ENCODE measurements at places on chromosomes 7 and 10. TPM values are rescaled to one million over a fixed set of nuclear protein-coding genes. Genes with fewer than 3 reads are reported as not detected.
A peak's percentile ranks its signal among the peaks of the same experiment; 100 is the strongest.

The GBX1 gene
- not detected for total RNA-seq

The TMEM213 gene
- 0.24 TPM for total RNA-seq

GRCh38 chr7:140391634-140392033 is 6.7 kb downstream of the SLC37A3 start:
- no peak overlapping the region for H3K27ac ChIP-seq
- no peak for DNase-seq
- no peaks in the 10 kb centered on the region for H3K27me3 ChIP-seq
- no peaks in the 10 kb centered on the region for H3K36me3 ChIP-seq
- peaks cover 3% of the 10 kb centered on the region for H3K4me1 ChIP-seq

GRCh38 chr7:101084865-101085161 is 468 bp upstream of the TRIM56 start:
- H3K4me1 ChIP-seq: no peaks in the 10 kb centered on the region
- H3K27ac ChIP-seq: peak overlapping the region; percentile 83
- DNase-seq: no peak
- peak overlapping the region; percentile 68 for H3K4me3 ChIP-seq
- H3K27me3 ChIP-seq: no peaks in the 10 kb centered on the region

DNA sequence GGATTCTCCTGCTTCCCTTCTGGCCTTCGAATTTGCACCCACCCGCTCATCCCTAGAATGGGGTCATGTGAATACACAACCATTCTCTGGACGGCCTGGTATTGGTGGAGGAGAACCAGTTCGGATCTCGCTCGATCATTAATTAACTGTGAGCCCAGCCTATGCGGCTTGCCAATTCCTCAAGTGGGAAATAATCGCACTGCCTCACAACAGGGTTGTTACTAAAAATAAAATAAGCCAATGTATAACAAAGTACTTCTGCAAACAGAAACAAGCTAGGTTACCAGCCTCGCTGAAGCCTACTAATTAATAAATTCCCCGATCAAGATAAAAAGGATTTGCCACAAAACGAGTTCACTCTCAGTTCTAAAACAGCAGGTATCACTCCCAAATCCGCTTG is 16.2 kb downstream of the CTBP2 start:
- H3K27ac ChIP-seq: peak overlapping the region; percentile 33
- no peaks in the 10 kb centered on the region for H3K27me3 ChIP-seq
- H3K36me3 ChIP-seq: no peaks in the 10 kb centered on the region
- H3K4me1 ChIP-seq: peaks cover 55% of the 10 kb centered on the region

DNA sequence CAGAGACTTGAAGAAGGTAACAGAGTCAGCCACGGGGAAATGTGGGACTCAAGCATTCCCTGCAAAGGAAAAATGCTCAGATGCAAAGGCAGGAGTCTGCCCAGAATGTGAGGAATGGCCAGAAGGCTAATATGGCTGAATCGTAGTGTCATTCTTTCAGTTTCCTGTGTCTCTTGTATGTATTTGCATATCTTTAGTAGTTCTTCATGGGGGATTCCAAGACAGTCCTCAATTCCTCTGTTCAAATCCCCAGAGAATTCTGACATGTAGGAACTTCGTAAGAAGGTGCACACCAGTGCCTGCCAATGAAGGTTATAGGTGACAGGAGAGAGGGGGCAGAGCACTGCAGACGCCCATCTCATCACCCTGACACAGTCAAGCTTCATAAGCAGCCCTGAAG is 154.4 kb downstream of the CACNB2 start:
- no peaks in the 10 kb centered on the region for H3K4me1 ChIP-seq
- DNase-seq: no peak
- H3K36me3 ChIP-seq: no peaks in the 10 kb centered on the region
- no peak overlapping the region for H3K4me3 ChIP-seq

DNA sequence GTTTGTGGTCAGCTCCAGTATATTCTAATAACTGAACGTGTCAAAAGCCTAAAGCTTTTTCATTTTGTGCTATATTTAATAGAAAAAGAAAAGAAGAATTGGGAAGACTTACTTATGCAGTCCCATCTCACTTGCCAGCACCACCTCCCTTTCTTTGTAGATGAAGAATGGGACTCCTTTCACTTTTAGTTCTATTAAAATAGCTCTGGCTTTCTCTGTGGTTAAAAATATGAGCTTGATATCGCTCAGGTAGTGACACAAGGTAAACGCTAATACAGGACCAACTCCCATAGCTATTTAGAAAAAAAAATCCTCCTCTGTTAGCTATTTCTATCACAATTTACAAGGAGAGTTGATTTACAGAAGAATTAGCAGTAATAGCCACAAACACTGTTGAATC is 176.8 kb downstream of the PDE1C start:
- no peak overlapping the region for H3K4me3 ChIP-seq
- H3K27ac ChIP-seq: no peak overlapping the region
- H3K27me3 ChIP-seq: no peaks in the 10 kb centered on the region
- H3K4me1 ChIP-seq: no peaks in the 10 kb centered on the region
- no peaks in the 10 kb centered on the region for H3K36me3 ChIP-seq

GRCh38 chr7:130940326-130940725 is 206.3 kb upstream of the KLF14 start:
- H3K27me3 ChIP-seq: no peaks in the 10 kb centered on the region
- no peak for DNase-seq
- no peaks in the 10 kb centered on the region for H3K36me3 ChIP-seq
- no peak overlapping the region for H3K4me3 ChIP-seq

GRCh38 chr10:1420661-1421362 is 316.5 kb downstream of the ADARB2 start:
- H3K27ac ChIP-seq: no peak overlapping the region
- H3K4me1 ChIP-seq: peaks cover 18% of the 10 kb centered on the region
- H3K27me3 ChIP-seq: no peaks in the 10 kb centered on the region
- peak; percentile 85 for DNase-seq

DNA sequence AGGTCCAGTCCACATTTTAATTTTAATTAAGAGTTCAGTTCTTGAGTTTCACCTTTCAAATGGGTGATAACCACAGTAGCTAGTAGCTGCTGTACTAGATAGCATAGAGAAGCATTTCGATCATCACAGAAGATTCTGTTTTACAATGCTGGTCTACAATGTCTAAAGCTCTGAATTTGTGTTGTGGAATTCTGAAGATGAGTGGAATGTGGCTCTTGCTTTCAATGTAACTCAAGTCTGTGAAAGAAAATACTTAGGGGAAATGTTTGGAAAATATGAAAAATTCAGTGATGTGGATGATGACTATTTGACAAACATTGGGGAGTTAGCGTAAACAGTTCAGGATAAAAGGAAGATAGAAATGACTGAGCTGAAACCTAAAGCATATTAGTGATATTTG is 139.4 kb downstream of the GNAT3 start:
- no peak overlapping the region for H3K27ac ChIP-seq
- no peak for DNase-seq
- H3K36me3 ChIP-seq: no peaks in the 10 kb centered on the region
- H3K4me3 ChIP-seq: no peak overlapping the region

GRCh38 chr10:3748484-3748883 is 36.5 kb downstream of the KLF6 start:
- no peaks in the 10 kb centered on the region for H3K36me3 ChIP-seq
- DNase-seq: no peak
- no peak overlapping the region for H3K27ac ChIP-seq
- H3K4me1 ChIP-seq: peaks cover 17% of the 10 kb centered on the region
- H3K27me3 ChIP-seq: no peaks in the 10 kb centered on the region

GRCh38 chr10:123147635-123148413 is at the start of gene HMX2:
Gene HMX2 (plus strand): TSS chr10:123148136. CDS start chr10:123148379, 243 bp downstream.
- peaks cover 59% of the 10 kb centered on the region for H3K27me3 ChIP-seq
- H3K4me1 ChIP-seq: peaks cover 5% of the 10 kb centered on the region
- no peak within 1 kb of the TSS for H3K27ac ChIP-seq

DNA sequence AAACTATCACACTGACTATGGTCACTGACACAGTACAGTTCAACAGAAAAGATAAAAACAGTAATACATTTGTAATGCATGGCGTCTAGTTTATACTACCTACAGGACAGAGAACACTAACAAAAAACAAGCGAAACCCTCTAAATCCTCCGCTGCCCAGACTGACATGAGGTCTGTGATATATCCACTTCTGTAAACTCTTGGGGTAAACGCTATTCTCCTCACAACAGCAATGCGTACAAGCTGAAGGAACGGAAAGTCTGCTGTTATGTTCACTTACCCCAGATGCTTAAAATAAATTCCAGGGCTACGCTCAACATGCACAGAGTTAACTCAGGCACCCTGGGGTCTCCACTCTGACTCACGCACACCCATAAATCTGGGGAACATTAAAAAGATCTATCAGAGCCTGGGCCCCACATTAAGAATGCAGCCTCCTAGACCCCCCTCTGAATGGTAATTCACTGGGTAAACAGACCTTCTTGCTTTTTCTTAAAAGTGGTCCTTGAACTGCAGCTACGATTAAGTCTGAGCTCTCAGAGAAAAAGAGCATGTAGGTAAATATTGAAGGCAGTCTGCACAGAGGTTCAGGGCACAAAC is 105.6 kb downstream of the CTBP2 start:
- peaks cover 1% of the 10 kb centered on the region for H3K4me1 ChIP-seq
- no peaks in the 10 kb centered on the region for H3K27me3 ChIP-seq
- no peaks in the 10 kb centered on the region for H3K36me3 ChIP-seq
- H3K27ac ChIP-seq: no peak overlapping the region
- DNase-seq: no peak
